Occipital lobe (tissue), 3 donors: ENCODE measurements at places on chromosomes 4 and X. TPM values are rescaled to one million over a fixed set of nuclear protein-coding genes. Genes with fewer than 3 reads are reported as not detected.

DNA sequence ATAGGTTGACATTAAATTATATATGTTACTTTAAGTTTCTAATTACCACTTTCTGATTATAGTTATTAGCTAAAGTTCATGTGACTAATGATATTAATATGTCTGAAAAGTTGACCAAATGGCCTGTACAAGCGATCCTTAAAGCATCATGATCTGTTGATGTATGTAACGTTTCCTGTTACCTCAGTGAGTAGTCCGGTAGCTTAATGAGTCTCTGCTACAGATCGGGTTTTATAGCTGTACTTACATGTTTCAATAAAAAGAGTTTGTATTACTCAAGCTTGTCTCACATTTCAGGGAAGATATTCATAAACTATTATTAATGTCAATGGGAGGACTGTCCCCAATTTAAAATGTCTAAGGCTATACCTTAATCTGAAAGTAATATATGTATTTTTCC is 246.3 kb downstream of the PPP3CA start:
- DNase-seq = no peak

- no peak for DNase-seq
Observed at GRCh38 chrX:40849906-40850823, 114.8 kb upstream of the MED14 start.

- no peak for DNase-seq
Observed at GRCh38 chrX:129783291-129783713, 3.6 kb downstream of the SASH3 start.

- DNase-seq = no peak
Observed at GRCh38 chr4:104421566-104421965, 73.1 kb downstream of the CXXC4 start.

The YIPF7 gene
- 6.7 TPM for total RNA-seq
